ENCODE measurements at places on chromosomes 5 and 9.

DNA sequence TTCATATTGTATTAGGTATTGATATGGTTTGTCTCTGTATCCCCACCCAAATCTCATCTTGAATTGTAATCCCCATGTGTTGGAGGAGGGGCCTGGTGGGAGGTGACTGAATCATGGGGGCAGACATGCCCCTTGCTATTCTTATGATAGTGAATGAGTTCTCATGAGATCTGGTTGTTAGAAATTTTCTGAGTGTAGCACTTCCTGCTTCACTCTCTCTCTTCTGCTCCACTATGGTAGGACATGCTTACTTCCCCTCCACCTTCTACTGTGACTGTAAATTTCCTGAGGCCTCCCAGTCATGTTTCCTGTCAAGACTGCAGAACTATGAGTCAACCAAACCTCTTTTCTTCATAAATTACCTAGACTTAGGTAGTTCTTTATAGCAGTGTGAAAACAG, 187.4 kb upstream of the SLC24A2 start:
- DNase-seq: no peak

GRCh38 chr5:119220576-119221197, 135.1 kb upstream of the TNFAIP8 start:
- no peak for DNase-seq

GRCh38 chr9:14811844-14812243, 89.3 kb upstream of the CER1 start:
- no peak for DNase-seq

- DNase-seq: peak; percentile 56
These were observed 223.7 kb downstream of the PAPPA start for GRCh38 chr9:116377179-116377798.

- DNase-seq: no peak
These were observed 137.2 kb upstream of the TAF11L2 start for GRCh38 chr5:17360879-17361278.

DNA sequence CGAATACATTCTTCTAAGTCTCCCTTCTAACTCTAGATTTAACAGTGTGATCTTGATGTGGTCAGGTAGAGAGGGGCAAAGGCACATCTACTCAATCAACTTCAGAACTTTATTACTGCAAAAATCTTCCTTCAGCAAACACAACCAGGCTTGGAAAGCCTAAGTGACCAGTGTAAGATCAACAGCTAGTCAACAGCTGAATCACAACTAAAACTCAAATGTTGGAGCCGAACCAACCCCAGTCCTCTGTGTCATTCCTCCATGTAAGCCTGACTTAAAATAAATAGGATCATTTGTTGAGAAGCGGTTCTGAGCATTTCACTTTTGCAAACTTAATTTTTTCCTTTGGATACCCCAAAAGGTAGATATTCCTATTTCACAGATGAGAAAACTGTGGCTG, 352.7 kb downstream of the EBF1 start:
- no peak for DNase-seq

DNA sequence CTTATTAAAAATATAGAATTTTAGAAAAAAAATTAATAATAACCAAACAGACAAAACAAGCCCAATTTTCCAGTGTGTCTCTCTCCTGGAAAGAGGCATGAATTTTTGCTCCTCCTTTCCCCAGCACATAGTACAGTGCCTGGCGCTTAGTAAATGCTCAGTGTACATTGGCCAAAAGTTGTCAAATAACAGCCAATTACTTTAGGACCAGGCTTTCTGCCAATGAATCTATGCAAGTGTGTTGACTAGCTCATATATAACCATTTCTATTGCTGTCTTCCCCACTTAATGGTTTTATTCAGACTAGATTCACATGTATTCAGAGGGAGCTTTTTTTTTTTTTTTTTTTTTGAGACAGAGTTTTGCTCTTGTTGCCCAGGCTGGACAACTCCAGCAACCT, 120.1 kb upstream of the CD180 start:
- no peak for DNase-seq

DNA sequence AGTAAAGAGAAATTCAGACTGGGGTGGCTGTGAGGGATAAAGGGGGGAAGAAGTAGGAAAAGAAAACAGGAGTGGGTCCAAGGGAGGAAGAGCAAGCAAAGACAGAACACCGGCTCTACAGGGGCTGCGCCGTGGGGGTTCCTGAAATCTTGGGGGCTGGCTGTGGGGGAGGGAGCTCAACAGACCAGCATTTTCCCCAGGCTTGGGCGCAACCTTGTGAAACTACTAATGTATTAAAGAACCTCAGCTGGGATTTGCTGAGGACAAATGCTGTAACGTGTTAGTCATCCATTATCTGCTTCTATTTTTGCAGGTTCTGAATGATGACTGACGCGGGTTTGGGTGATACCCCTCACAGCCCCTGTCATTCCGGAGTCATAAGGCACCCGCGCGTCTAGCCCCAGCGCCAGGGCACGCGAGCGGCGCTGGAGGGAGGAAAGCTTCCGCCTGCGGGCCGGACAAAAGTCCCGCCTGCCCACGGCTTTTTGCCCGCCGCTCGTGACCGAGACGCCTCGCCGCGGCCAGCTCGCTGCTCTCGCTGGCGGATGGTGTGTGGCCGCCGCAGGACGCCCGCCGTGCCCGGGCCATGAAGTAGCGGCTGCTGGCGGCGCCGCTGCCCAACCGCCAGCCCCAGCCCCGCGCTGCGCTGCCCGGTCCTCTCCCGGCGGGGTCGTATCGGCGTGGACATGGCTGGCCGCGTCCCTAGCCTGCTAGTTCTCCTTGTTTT, 110.6 kb downstream of the PAM start:
- peak; percentile 92 for DNase-seq

DNA sequence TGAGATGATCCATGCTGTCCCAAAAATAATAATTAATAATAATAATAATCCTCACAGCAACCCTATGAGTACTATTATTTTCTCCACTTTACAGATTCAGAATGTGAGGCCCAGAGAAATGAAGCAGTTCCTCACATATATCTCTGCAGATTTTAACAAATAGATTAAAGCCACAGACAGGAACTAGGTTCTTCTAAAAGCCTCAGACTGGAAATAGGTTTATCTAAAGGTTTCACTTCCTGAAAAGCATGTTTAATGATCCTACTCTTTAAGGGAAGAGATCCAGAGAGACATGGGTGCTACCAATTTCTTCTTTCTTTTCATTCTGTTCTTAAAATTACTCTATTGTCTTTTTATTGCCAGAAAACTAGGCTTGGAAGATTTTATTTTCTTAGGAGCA, 1079.4 kb upstream of the COX7C start:
- DNase-seq: no peak

DNA sequence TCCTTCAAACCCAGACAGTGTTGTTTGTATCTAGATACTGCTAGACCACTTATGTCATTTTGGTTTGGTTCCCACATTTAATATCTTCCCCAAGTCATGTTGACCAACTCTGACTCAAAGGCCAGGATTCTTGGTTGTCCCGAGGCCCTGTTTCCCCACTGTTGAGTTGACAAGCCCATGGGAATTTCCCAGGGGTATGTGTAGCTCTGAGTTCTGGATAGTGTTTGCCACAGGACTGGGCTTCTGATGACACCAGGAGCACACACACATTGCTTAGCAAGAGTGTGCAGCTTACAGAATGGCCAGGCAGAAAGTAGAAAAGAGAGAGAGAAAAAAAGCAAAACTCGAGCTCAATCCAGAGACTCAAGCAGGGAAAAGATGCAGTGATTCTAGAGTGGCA, 214.4 kb downstream of the NXNL2 start:
- peak; percentile 60 for DNase-seq

GRCh38 chr9:116608064-116608463, 79.0 kb upstream of the TRIM32 start:
- DNase-seq: no peak

GRCh38 chr5:43016217-43016779, 23.8 kb downstream of the ANXA2R start:
- DNase-seq: no peak

GRCh38 chr5:8538821-8539220, 669.9 kb downstream of the MTRR start:
- no peak for DNase-seq

GRCh38 chr9:132163457-132163875, 1.6 kb downstream of the NTNG2 start:
- no peak for DNase-seq

Data from fibroblast of upper back skin (primary cell).